Endothelial cell of coronary artery (primary cell): ENCODE measurements at places on chromosomes 2 and 18. TPM values are rescaled to one million over a fixed set of nuclear protein-coding genes. Genes with fewer than 3 reads are reported as not detected.

The ARHGAP15 gene
- total RNA-seq: not detected in 2 replicates

The OXER1 gene
- total RNA-seq: not detected in 2 replicates

The SLC14A1 gene
- total RNA-seq: 0.09 and 0.56 TPM in 2 replicates

The DNPEP gene
- 42.4 and 44.0 TPM in 2 replicates for total RNA-seq

The INO80C gene
- 13.0 and 13.4 TPM in 2 replicates for total RNA-seq

The ATP6V1B1 gene
- 0.28 TPM in 1 of 2 replicates, not detected in the other for total RNA-seq
